ENCODE measurements at places on chromosomes 7 and 10. TPM values are rescaled to one million over a fixed set of nuclear protein-coding genes. Genes with fewer than 3 reads are reported as not detected.

The LIPJ gene
- total RNA-seq = not detected

The OPALIN gene
- total RNA-seq = not detected

The GSTK1 gene
- total RNA-seq = 173 TPM

The CLDN4 gene
- total RNA-seq = 1.6 TPM

The SEPHS1 gene
- total RNA-seq = 11.2 TPM

The AGAP6 gene
- total RNA-seq = 6.2 TPM

The TACR2 gene
- total RNA-seq = 22.5 TPM

GRCh38 chr10:27959093-27959715, 39.7 kb downstream of the ODAD2 start:
- no peaks in the 10 kb centered on the region for H3K4me1 ChIP-seq
- no peaks in the 10 kb centered on the region for H3K36me3 ChIP-seq
- H3K27me3 ChIP-seq = no peaks in the 10 kb centered on the region
- H3K27ac ChIP-seq = no peak overlapping the region
- H3K4me3 ChIP-seq = no peak overlapping the region

DNA sequence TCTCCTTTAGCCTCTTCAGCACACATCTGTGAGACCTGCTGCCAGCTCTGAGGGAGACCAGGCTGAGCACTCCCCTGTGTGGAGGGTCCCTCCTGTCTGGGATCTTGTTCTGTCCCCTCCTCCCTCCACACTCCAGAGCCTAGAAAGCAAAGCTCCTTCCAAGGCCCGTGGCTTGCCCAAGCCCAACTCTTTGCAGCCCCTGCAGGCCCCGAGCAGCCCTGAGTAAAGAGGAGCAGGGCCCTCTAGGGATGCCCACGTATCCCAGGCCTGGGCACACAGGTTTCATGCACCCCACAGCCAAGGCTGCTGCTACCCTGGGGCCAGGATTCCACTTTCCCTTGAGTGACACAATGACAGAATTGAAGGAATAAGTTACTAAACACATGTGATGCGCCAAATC, 24.0 kb downstream of the COBL start:
- H3K27ac ChIP-seq = no peak overlapping the region
- H3K4me1 ChIP-seq = no peaks in the 10 kb centered on the region
- no peak for DNase-seq
- H3K36me3 ChIP-seq = no peaks in the 10 kb centered on the region

DNA sequence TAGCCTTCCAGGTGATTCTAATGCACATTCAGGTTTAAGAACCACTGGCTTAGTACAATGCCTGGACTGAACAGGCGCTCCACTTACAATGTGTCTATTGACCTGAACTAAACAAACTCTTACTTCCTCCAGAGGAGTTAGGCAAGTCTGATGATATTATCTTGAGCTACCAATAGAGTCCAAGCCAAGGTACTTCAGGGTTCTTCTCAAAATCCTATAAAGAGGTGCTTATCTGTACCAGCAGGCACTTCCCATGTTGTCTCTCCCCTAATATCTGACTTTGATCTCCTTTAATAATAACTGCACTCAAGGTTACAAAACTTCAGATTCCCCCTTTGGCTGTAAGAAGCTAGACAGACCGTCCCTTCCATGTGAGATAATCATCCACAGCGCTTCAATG, 157.0 kb upstream of the SVIL start:
- no peaks in the 10 kb centered on the region for H3K36me3 ChIP-seq
- DNase-seq = no peak
- H3K27ac ChIP-seq = no peak overlapping the region
- H3K27me3 ChIP-seq = no peaks in the 10 kb centered on the region
- no peak overlapping the region for H3K4me3 ChIP-seq

DNA sequence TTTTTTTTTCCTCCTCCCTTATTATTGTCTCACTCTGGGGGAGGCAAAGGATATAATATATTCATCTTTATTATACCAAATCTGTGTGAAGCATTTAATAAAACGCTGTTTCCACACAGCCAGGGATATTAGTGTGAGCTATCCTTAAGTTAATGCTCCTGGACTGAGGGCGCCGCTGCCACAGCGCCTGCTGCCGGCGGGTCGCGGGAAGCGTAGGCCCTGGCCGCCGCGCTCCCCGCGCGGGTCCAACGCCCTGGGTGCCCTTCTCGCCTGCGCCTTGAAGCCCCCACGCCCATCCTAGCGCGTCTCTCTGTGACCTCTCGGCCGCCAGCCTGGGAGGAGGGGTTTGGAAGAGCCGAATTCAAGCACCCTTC, 9.5 kb upstream of the LBX1 start:
- no peak overlapping the region for H3K4me3 ChIP-seq
- H3K4me1 ChIP-seq = no peaks in the 10 kb centered on the region
- H3K36me3 ChIP-seq = no peaks in the 10 kb centered on the region
- DNase-seq = no peak

DNA sequence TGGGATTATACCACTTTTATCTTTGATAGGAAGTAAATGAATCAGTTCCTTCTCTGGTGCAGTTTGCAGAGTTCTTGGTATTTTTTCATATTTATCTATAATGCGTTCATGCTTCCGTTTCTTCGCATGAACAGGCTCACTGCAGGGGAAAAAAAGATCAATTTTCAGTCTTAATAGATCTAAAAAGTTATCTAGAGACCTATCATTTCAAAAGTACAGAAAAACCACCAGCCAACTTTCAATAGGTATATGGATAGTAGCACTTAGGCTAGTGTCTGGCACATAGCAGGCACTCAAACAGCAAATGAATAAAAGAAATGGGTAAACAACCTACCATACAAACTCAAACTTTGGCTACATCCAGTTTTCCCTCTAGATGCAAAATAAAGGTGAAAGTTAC, 5.5 kb downstream of the NOC3L start:
- no peaks in the 10 kb centered on the region for H3K36me3 ChIP-seq
- H3K4me3 ChIP-seq = no peak overlapping the region
- no peaks in the 10 kb centered on the region for H3K4me1 ChIP-seq
- no peak overlapping the region for H3K27ac ChIP-seq
- no peak for DNase-seq

- DNase-seq = no peak
- H3K4me1 ChIP-seq = no peaks in the 10 kb centered on the region
- H3K36me3 ChIP-seq = no peaks in the 10 kb centered on the region
- no peak overlapping the region for H3K4me3 ChIP-seq
Observed at GRCh38 chr10:62844280-62845011, 28.3 kb upstream of the EGR2 start.

- H3K4me1 ChIP-seq = no peaks in the 10 kb centered on the region
- no peaks in the 10 kb centered on the region for H3K36me3 ChIP-seq
- H3K4me3 ChIP-seq = no peak overlapping the region
- DNase-seq = peak; percentile 68
Observed at GRCh38 chr10:17023386-17024298, 106.0 kb downstream of the CUBN start.

DNA sequence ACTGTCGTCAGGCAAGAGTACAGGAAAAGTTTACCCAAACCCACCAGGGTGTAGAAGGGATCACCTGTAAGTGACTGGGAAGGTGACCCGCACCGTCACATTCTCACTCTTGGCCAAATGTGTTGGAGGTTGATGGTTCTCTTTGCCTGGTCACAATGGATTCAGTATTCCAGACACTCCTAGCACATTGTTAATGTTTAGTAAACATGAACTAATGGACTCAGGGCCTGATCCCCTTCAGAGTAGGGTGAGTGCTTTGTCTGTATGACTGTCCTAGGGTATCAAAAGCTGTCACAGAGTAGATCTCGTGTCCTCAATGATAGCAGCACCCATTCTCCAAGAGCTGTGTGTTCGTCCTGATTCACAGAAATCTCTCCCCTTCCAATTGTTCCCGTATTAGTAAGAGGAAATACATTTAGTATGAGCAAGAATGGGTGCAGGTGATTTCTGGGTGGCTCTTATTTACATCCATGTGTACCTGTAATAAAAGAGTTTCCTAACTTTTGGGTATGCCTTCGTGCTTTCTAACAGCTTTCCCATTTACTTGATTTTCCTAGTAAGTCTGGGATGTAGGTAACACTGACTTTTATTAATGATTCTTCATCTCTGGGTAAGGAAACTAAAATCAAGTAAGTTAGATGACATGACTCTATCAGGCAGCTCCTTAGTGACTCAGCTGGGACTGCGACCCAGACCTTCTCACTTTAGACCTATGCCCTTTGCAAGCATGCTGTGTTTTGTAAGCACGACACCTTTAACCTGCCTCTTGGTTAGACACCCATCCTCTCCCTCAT, 4.7 kb downstream of the EEPD1 start:
- H3K27ac ChIP-seq = peak overlapping the region; percentile 12
- H3K36me3 ChIP-seq = no peaks in the 10 kb centered on the region
- H3K4me1 ChIP-seq = no peaks in the 10 kb centered on the region
- no peaks in the 10 kb centered on the region for H3K27me3 ChIP-seq
- DNase-seq = no peak
- no peak overlapping the region for H3K4me3 ChIP-seq

DNA sequence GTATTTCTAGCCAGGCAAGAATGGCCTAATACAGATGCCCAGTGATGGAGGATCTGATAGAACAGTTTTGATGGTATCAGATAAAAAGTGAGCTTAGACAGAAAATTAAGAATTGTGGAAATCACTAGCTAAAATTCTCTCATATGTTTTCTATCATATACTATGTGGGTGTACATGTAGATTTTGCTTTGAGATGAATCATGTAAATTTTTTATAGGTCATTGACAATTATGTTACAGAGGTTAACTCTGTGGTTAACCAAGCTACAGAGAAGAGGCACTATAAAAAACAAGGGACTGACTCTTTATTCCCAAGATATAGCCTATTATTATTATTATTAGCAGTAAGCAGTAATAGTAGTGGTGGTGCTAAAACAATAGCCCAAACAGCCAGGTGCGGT, 156.5 kb downstream of the ITGA8 start:
- H3K4me1 ChIP-seq = no peaks in the 10 kb centered on the region
- no peak overlapping the region for H3K27ac ChIP-seq
- no peaks in the 10 kb centered on the region for H3K36me3 ChIP-seq
- H3K27me3 ChIP-seq = no peaks in the 10 kb centered on the region

DNA sequence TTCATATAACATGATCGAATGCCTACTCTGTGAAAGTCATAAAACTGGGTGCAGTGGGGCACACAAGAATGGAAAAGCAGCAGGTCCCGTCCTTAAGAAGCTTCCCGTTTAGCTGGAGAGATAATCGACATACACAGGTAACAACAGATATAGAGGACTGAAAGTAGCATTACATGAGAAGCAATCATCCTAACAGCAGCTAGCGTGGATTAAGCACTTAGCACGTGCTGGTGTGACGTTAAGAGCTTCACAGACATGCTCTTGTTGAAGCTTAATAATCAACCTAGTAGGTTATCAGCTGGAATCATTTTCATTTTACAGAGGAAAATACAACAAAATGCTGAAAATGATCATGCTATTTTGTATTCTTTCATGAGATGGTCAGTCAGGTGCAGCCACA, 184.8 kb downstream of the GPAM start:
- no peaks in the 10 kb centered on the region for H3K27me3 ChIP-seq
- no peak for DNase-seq
- no peaks in the 10 kb centered on the region for H3K4me1 ChIP-seq
- no peak overlapping the region for H3K4me3 ChIP-seq
- H3K36me3 ChIP-seq = no peaks in the 10 kb centered on the region

DNA sequence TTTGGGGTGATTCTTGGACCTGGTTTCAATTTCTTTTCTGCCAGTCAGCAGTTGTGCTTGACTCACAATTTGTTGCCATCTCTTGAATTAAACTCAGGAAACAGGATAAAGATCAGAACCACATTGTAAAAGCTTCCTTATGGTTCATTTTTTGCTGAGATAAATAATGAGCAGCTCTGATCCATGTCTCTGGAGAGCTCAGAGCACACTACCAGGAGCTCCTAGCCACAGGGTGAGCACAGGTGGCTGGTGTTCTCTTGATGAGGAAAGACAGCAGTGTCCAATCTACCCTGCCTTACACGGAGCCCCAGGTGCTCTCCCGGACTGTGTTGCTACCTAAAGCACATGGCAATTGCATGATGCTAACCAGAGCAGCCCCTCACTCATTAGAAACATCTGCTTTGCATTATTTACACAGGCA, 17.2 kb upstream of the FAM170B start:
- no peaks in the 10 kb centered on the region for H3K36me3 ChIP-seq
- no peaks in the 10 kb centered on the region for H3K4me1 ChIP-seq
- no peak for DNase-seq

GRCh38 chr10:101485681-101486554, 102.1 kb downstream of the POLL start:
- DNase-seq = peak; percentile 57
- H3K36me3 ChIP-seq = no peaks in the 10 kb centered on the region
- no peak overlapping the region for H3K4me3 ChIP-seq
- H3K4me1 ChIP-seq = no peaks in the 10 kb centered on the region

DNA sequence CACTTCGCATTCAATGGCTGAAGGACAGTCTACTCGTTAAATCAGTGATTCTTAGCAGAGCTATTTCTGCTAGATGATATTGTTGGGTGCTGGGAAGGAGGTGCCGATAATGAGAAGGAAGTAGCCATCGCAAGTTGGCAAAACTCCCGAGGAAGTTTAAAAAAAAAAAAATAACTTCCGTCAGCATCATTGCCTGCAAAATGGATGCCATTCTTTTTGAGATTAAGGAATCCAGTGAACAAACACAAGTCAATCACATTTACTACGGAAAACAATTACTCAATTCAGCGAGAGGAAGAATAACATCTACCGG, 74.4 kb upstream of the SFMBT2 start:
- H3K27ac ChIP-seq = no peak overlapping the region
- DNase-seq = no peak
- H3K36me3 ChIP-seq = no peaks in the 10 kb centered on the region
- H3K4me3 ChIP-seq = no peak overlapping the region
- no peaks in the 10 kb centered on the region for H3K27me3 ChIP-seq
- no peaks in the 10 kb centered on the region for H3K4me1 ChIP-seq

GRCh38 chr7:41383596-41383995, 319.3 kb downstream of the INHBA start:
- no peaks in the 10 kb centered on the region for H3K4me1 ChIP-seq
- DNase-seq = no peak
- no peaks in the 10 kb centered on the region for H3K27me3 ChIP-seq
- H3K27ac ChIP-seq = no peak overlapping the region
- no peaks in the 10 kb centered on the region for H3K36me3 ChIP-seq

- no peaks in the 10 kb centered on the region for H3K36me3 ChIP-seq
- no peak overlapping the region for H3K4me3 ChIP-seq
- H3K27ac ChIP-seq = no peak overlapping the region
Observed at GRCh38 chr10:16904049-16904448, 86.8 kb upstream of the RSU1 start.

GRCh38 chr7:57343901-57344622, 105.9 kb upstream of the ZNF716 start:
- DNase-seq = no peak
- no peak overlapping the region for H3K4me3 ChIP-seq
- H3K27me3 ChIP-seq = no peaks in the 10 kb centered on the region
- no peaks in the 10 kb centered on the region for H3K4me1 ChIP-seq
- H3K27ac ChIP-seq = no peak overlapping the region

- H3K27me3 ChIP-seq = no peaks in the 10 kb centered on the region
- H3K27ac ChIP-seq = no peak overlapping the region
- H3K4me1 ChIP-seq = no peaks in the 10 kb centered on the region
- no peak for DNase-seq
Observed at GRCh38 chr7:70098905-70099672, 500.8 kb downstream of the AUTS2 start.

DNA sequence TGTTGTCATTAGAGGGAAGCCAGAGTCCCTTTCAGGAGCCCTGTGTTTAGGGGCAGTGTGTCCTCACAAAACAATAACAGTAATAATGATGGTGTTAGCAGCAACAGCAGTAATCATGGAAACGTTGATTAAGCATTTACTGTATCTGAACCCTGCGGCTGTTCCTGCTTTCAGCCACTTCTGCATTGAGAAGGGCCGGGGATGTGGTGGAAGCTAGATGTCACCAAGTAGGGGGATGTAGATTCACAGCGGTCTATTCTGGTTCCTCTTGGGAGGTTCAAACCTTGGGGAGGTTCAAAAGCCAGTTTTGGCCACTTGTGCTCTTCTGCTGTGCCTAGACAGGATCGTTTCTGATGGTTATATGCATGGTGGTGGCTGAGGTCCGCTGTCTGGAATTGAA, 44.8 kb downstream of the PRPF18 start:
- no peak overlapping the region for H3K4me3 ChIP-seq
- no peaks in the 10 kb centered on the region for H3K36me3 ChIP-seq
- H3K27ac ChIP-seq = peak overlapping the region; percentile 59
- DNase-seq = no peak
- H3K27me3 ChIP-seq = no peaks in the 10 kb centered on the region
